ENCODE measurements at places on chromosomes 3 and 15. TPM values are rescaled to one million over a fixed set of nuclear protein-coding genes. Genes with fewer than 3 reads are reported as not detected.
A peak's percentile ranks its signal among the peaks of the same experiment; 100 is the strongest.

DNA sequence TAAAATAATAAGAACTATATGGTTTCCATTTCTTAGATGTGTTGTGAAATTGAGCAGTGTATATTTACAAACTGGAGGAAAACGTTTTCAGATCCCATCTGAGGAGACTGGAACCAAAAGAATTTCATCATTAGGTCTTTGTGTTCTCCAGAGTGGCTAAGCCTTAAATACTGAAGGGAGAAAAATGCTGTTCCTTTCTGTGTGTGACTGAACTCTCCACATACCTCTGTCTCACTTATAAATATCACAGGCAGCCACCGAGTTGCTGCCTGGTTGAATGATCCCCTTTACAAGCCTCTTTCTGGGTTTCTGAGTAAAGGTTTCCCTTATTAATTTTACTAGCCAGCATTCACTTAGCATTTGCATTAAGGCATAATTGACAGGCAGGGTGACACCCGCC lies 913.9 kb upstream of the NR2F2 start:
- DNase-seq, result no peak

DNA sequence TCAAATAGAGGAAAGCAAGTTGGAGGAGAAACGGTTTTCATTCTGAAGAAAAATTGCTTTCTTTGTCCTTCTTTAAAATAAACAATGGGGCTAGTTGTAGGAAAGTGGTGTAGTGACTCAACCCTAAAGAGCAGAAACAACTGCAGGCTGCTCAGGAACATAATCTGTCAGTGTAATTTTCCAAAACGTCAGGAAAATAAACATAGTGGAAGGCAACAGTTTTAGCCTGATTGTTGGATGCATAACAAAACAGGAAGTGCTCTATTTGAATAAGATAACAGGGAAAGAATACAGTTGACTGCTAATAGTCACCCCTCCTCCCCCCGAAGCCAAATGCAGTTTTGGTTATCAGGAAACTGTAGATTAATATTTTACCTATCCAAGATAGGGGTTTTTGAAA lies 167.6 kb downstream of the ECT2 start:
- DNase-seq, result peak; percentile 90

Gene XYLB
- 3.7 TPM for total RNA-seq

Gene CLSTN2
- total RNA-seq, result 0.07 TPM

DNA sequence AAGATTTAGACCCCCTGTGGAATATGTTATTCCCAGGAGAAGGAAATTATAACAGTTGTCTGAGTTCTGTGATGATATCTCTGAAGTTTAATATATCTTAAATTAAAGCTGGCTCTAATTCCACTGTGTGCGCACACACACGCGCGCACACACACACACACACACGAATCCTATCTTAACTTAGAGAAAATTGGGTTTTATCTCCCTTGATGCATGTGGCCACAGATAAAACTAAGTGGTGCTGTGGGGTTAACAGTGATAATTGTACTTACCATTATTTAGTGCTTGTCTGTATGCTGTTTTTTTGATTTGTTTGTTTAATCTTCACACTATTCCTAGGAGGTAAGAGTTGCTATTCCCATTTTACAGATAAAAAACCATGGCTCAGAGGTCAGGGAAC lies 7.4 kb downstream of the EEFSEC start:
- no peak for DNase-seq

- DNase-seq, result no peak
Observed at GRCh38 chr3:34107669-34108068, 309.2 kb downstream of the PDCD6IP start.

Gene CD200
- total RNA-seq, result 8.1 TPM

Gene VILL
- total RNA-seq, result 8.1 TPM

GRCh38 chr15:87033056-87033455 lies 953.4 kb downstream of the AGBL1 start:
- DNase-seq, result no peak

Gene SLC24A5
- not detected for total RNA-seq

- no peak for DNase-seq
Observed at GRCh38 chr15:27897481-27897880, 201.6 kb downstream of the OCA2 start.

Gene GOLGA6D
- total RNA-seq, result not detected

DNA sequence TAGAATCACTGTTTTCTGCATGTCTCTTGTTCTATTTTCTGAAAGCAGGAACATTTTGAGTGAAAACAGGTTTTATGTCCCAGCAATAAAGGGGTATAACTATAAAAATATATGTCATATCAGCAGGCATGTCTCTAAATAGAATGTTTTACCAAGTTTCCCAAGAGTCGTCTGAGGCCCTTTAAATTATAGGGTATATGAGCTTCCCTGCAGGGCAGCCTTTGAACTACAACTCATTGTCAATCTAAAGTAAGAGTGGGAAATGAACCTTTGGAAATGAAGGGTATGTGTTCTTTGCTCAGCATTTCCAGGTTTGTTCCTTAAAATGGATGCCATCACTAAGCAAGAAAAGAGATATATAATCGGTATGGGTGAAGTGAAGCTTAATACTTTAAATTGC lies 138.6 kb downstream of the LSAMP start:
- no peak for DNase-seq

- no peak for DNase-seq
Observed at GRCh38 chr3:33071181-33071580, 25.8 kb downstream of the GLB1 start.

Gene IL16
- total RNA-seq, result 0.20 TPM

GRCh38 chr3:42780892-42781700 lies 8.0 kb upstream of the CCDC13 start:
- peak; percentile 33 for DNase-seq

DNA sequence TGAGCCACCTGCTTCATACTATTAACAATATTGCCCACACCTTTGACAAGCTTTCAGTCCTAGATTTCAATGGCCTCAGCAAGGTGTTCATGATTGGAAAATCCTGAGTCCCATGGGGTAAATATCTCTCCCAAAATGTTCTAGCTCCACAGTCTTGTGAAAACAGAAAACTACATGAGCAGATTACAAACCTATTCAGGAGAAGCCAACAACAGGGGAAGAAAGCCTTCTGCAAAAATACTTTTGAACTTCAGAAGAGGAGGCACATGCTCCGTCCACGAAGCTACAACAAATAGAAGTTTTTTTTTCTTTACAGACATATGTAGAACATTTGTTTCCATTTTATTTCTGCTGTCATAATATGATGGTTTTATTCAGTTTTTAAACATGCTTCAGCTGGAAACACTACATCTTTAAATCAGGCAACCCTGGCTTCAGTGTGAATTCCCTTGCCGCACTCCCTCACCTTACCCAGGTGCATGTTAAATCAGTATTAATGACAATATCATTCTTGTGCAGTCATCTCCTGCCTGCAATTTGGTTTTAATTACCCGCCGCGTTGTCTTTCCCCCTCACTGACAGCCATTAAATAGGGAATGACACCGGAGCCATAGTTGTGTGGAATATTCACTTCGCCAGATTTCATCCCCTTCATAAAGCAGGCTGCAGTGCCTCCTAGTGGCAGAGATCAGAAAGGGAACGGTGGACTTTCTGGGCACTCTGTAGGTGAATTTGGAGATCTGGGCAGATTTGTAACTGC lies 725.5 kb upstream of the ARRDC4 start:
- DNase-seq, result peak; percentile 19

DNA sequence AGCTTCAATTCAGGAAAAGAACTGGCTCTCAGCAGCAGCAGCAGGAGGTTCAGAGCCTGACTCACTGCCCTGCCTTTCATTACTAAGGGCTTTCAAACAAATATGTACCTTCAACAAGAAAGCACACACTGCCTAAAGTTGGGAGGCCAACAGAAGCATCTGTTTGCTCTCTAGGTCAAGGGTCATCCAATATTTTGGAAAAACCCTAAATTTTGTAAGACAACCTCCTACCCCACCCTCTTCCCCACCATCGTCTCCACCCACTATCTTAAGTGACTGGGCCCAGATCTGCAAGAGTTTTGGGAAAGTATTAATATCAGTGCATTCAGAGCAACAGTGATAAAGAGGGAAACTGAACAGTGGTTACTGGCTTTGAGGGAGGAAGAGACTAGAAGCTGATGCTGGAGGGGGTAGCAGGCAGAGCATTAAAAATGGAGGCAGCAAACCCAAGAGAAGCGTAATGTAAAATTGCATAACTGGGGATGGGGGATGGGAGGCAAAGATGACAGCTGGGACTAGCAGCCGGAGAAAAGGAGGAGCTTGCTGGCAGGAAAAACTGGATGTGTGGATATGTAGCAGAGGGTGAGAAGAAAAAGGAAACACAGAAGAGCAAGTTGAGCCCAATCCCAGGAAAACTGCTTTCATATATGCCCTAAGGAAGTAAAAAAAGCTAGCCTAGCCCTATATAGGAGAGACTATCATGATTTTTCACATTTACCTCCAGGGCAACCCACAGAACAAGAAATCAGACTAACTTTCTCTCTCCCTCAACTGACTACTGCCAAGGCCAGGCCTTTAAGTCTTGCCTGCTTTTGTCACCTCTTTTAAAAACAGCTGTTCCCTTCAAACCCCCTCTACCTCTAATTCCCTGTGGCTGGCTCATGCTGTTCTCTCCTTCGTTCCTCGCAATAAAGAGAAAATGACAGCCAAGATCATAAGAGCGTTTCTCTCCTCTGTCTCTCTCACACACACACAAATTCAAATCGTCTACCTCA lies 31.4 kb downstream of the NPTN start:
- no peak for DNase-seq

GRCh38 chr3:68941055-68941454 lies 8.7 kb upstream of the TAFA4 start:
- no peak for DNase-seq

- no peak for DNase-seq
Observed at GRCh38 chr15:59002418-59002859, 15.0 kb downstream of the RNF111 start.

- no peak for DNase-seq
Observed at GRCh38 chr15:56292546-56293316, 49.1 kb upstream of the RFX7 start.

GRCh38 chr3:112374333-112374734 lies 41.4 kb downstream of the CD200 start:
- DNase-seq, result no peak

GRCh38 chr15:61342390-61342789 lies 113.3 kb upstream of the RORA start:
- no peak for DNase-seq

- DNase-seq, result no peak
Observed at GRCh38 chr3:98240131-98240530, 23.9 kb upstream of the OR5H6 start.

GRCh38 chr3:180290300-180290699 lies 253.6 kb upstream of the PEX5L start:
- no peak for DNase-seq

Data from pulmonary artery endothelial cell (primary cell).